ENCODE measurements at places on chromosomes 1 and 21.

DNA sequence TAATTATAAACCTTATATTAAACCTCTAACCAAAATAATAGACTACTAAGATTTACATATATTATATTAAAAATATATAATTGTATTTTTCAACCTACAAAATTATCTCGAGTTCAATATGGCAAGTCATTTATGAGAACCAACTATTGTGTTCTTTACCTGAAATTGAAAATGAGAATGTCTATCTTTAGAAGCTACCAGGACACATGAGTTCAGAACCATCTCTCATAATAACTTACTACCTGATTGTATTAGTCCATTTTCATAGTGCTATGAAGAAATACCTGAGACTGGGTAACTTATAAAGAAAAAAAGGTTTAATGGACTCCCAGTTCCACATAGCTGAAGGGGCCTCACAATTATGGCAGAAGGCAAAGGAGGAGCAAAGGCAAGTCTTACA is 6.8 kb downstream of the HAO2 start:
- DNase-seq, result no peak

DNA sequence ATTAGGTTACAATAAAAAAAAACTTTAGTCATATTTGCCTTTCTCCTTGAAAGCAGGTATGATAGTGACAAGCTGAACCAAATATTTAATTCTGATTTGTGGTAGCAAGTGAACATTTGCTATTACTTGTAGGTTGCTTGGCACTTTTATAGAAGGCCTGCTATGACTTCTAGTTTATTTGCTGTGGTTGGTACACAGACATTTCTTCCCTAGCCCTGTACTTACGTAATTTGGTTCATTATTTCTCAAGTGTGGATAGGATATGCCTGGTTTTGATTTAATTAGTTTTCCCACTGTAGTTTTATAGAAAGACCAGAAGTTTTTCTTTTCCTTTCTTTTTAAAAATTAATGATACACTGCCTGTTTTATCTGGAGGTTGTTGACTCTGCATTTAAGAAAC is 55.9 kb downstream of the PPP2R5A start:
- DNase-seq, result no peak

- DNase-seq, result no peak
Observed at GRCh38 chr1:234924450-234925355, 203.9 kb downstream of the TOMM20 start.

- no peak for DNase-seq
Observed at GRCh38 chr1:219322766-219323165, 149.1 kb downstream of the LYPLAL1 start.

DNA sequence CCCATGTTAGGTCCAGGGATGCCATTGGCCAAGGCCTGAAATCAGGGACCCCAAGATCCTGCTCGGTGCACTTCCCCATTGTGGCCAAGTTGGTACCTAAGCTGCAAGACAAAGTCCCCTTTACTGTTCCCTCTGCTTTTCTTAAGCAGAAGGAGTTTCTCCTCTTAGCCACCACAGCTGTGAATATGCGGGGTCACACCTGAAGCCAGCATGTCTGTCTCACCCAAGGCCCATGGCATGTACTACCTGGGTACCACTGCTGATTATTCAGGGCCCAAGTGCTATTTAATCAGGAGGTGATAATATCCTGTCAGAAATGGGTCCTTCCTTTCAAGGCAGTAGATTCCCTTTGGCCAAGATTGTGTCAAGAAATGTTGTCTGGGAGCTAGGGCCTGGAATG is 133.9 kb upstream of the DNAH14 start:
- DNase-seq, result no peak

GRCh38 chr1:82858031-82858430 is 1057.3 kb downstream of the ADGRL2 start:
- DNase-seq, result no peak

DNA sequence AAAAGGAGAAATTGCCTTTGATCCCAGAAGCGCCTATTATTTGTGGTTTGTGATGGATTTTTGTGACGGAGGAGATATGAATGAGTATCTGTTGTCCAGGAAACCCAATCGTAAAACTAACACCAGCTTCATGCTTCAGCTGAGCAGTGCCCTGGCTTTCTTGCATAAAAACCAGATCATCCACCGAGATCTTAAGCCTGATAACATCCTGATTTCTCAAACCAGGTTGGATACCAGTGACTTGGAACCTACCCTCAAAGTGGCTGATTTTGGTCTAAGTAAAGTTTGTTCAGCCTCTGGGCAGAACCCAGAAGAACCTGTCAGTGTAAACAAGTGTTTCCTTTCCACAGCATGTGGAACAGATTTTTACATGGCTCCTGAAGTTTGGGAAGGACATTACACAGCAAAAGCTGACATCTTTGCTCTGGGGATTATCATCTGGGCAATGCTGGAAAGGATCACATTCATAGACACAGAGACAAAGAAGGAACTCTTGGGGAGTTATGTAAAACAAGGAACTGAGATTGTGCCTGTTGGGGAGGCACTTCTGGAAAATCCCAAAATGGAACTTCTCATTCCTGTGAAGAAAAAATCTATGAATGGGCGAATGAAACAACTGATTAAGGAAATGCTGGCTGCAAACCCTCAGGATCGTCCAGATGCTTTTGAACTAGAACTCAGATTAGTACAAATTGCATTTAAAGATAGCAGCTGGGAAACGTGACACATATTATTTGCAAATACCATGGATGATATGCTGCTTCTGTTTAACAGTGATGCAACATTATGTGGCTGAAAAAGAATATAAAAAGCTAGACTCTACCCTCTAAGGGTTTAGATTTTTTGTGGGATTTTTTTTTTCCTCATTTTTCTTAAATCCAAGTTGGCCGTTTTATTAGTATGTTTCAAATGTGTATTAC is 10.5 kb downstream of the PDIK1L start:
- no peak for DNase-seq

GRCh38 chr1:242747233-242747632 is 222.7 kb upstream of the PLD5 start:
- DNase-seq, result no peak

DNA sequence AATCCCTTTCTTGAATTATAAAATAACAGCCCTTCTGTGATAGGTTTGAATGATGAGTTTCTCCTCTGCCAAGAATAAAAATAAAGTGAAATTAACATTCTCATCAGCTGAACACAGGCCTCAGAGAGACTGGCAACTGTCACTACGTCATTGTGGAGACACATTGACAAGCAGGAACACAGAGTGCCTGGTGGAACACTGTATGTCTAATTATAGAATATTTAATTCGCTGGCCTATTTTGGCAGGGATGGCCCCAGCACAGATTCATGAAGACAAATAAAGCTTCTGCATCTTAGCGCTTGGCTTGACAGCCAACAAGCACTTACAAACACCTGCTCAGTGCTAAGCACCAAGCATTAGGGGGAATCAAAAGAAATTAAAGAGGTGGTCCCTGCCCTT is 52.0 kb upstream of the SMYD2 start:
- no peak for DNase-seq

All from H1 (cell line).